Ovary (tissue), 10 donors: ENCODE measurements at places on chromosomes 5 and 9. TPM values are rescaled to one million over a fixed set of nuclear protein-coding genes. Genes with fewer than 3 reads are reported as not detected.

The SLC22A4 gene
- 3.0 TPM for total RNA-seq

The C5orf24 gene
- total RNA-seq, result 43.2 TPM

The SOX30 gene
- total RNA-seq, result not detected

The ZCCHC10 gene
- 19.3 TPM for total RNA-seq

The INVS gene
- 21.0 TPM for total RNA-seq

The PDZD2 gene
- 40.3 TPM for total RNA-seq

The IL5 gene
- not detected for total RNA-seq

The ZNF483 gene
- total RNA-seq, result 27.1 TPM

The RFK gene
- 21.5 TPM for total RNA-seq

The RETREG1 gene
- 4.0 TPM for total RNA-seq

The ZFP2 gene
- 1.1 TPM for total RNA-seq

The TMEM215 gene
- 0.26 TPM for total RNA-seq

The GFI1B gene
- not detected for total RNA-seq

The RNF145 gene
- total RNA-seq, result 45.7 TPM

The GABRA1 gene
- not detected for total RNA-seq

The PALM2AKAP2 gene
- 5.6 TPM for total RNA-seq

The FYB1 gene
- total RNA-seq, result 8.6 TPM

The TAF7 gene
- total RNA-seq, result 102 TPM

The GZMA gene
- 0.51 TPM for total RNA-seq

The ZNF354C gene
- total RNA-seq, result 4.9 TPM

The PRDM9 gene
- total RNA-seq, result not detected

The CKMT2 gene
- 13.0 TPM for total RNA-seq

The ZNF608 gene
- 20.4 TPM for total RNA-seq

The ENTREP1 gene
- 19.6 TPM for total RNA-seq

The SMU1 gene
- total RNA-seq, result 26.8 TPM

The PCDHGA9 gene
- total RNA-seq, result 5.4 TPM

The POU5F2 gene
- 2.1 TPM for total RNA-seq

The ARID3C gene
- total RNA-seq, result not detected

The RFESD gene
- total RNA-seq, result 5.0 TPM

The CDHR2 gene
- total RNA-seq, result not detected

The MEIKIN gene
- total RNA-seq, result not detected

The PNPLA7 gene
- total RNA-seq, result 13.0 TPM

The C5orf58 gene
- total RNA-seq, result not detected

The TLR4 gene
- total RNA-seq, result 6.3 TPM

The CATSPER3 gene
- 0.36 TPM for total RNA-seq

The SH2D3C gene
- 10.2 TPM for total RNA-seq
